Activated T-helper 1 cell treated with anti-CD3 and anti-CD28 coated beads, Interleukin-2, amount 50 U/mL, for 16 hours (primary cell): ENCODE measurements at places on chromosomes 3 and 15.
A peak's percentile ranks its signal among the peaks of the same experiment; 100 is the strongest.

DNA sequence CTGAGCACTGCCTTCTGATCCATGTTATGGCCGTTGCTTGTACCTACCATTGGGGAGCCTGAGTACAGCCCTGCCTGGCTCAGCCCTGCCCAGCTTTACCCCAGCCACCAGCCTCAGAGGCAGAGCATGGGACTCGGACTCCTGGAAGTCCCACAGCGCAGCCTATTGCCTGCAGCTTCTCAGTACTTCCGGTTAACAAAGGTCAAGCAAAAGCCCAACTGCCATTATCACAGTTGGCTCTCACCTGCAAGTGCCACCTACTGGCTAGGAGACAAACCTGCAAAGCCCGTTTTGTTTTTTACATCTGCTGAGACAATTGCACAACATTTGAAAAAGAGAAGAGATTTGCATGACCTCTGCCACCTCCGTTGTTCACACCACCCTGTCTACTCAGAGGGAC, 1081.7 kb downstream of the NAALADL2 start:
- DNase-seq, result no peak

DNA sequence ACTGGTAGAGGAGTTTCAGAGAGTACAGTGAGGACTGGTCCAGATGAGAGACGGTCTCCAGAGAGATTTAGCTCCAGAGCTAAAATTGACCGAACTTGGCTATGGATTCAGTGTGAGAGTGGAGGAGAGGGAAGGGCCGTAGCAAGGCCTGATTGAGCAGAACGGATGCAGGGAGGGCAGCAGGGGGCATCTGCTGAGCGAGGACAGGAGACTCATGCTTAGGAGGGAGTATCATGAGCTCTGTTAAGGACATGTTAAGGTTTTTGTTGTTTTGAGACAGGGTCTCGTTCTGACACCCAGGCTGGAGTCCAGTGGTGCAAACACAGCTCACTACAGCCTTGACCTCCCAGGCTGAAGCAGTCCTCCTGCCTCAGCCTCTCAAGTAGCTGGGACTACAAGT, 7.7 kb upstream of the LMAN1L start:
- DNase-seq, result no peak

- DNase-seq, result no peak
Observed at GRCh38 chr15:86193716-86194380, 114.2 kb downstream of the AGBL1 start.

DNA sequence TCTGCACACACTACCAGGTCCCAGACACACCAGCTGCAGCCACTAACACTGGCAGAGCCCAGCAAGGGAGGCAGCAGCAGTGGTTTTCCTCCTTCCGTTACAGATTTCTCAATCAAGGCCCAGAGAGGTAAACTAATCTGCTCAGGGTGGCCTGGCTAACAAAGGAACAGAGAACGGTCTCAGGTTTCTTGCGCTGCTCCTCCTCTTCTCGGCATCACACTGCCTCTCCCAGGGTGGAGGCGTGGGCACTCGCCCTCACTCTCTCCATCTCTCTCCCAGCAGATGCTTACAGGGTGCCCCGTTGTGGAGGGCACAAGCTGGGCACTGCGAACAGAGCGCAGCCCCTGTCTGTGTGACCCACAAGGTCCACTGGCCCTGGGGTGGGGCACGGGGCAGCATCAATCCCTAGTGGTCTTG, 228.7 kb downstream of the VPS13C start:
- no peak for DNase-seq

- DNase-seq, result no peak
Observed at GRCh38 chr15:82530006-82530405, 10.3 kb downstream of the RPS17 start.

DNA sequence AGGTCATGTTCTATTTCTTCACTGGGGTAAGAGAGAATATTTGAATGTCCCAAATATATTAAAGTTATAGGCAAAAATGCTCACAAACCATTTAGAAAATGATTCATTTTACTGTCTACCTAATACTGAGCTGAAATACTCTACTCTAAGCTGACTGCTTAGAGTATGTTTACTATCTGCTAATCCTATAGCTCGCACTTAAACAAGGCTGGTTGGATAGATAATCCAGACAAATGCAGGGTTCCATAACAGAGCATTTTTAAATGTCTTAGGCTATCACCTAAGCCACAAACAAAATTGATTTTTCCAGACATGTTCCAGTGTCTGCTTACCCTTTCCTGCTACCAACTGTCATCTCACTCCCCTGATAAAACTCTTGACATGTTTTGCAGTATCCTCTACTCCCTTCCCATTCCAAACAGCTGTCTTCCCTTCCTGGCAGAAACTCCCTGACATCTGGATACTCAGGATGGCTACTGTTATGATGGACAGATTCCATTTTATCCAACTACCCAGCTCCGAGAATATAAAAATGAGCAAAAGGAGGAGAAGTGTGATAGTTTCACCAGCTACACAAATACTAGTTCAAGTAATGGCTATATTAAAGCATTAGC, 1034.7 kb downstream of the FHIT start:
- DNase-seq, result no peak

GRCh38 chr15:64905119-64905831, 6.4 kb upstream of the ANKDD1A start:
- DNase-seq, result peak; percentile 66

DNA sequence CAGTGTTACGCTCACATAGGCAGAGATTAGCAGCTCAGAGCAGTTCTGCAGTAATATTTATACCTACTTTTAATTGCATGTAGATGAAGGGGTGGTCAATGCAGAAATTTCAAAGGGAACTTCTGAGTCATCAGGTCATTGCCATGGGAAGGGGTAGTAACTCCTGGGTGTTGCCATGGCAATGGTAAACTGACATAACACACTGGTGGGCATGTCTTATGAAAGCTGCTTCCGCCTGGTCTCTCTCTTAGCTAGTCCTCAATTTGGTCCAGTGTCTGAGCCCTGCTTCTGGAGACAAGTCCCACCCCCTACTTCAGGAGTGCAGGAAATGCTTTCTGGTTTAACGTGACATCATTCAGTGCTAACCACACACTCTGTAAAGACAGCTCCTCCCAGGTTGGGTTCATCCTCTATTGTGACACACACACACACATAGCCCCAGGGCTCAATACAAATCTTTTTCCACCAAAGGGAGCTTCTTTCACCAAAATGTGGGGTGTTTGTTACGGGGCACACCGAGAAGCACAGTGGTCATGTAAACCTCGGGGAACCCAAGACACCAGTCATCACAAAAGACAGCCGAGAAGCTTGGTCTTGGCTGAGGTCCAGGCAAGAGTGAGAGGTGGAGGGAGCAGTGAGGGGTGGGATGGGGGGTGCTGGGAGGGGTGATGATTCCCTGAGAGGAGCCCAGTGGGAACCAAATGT, 74.5 kb downstream of the TLE3 start:
- peak; percentile 12 for DNase-seq

DNA sequence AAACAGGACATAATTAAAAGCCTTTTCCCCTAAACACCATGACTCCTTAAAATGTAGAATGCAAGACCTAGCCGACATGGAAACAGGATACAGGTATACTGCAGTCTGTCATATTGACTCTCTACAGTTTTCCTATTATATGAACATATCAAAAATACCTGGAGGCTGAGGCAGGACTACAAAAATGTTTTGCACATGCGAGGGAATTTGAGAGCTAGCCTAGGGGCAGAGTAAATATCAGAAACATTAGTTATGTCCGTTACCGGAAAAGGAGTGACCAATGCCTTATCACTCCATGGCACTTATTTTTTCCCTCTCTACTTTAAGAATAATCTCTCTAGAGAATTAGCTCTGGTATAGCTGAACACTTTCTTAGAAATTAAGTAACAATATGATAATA, 732.3 kb downstream of the TUSC7 start:
- no peak for DNase-seq

DNA sequence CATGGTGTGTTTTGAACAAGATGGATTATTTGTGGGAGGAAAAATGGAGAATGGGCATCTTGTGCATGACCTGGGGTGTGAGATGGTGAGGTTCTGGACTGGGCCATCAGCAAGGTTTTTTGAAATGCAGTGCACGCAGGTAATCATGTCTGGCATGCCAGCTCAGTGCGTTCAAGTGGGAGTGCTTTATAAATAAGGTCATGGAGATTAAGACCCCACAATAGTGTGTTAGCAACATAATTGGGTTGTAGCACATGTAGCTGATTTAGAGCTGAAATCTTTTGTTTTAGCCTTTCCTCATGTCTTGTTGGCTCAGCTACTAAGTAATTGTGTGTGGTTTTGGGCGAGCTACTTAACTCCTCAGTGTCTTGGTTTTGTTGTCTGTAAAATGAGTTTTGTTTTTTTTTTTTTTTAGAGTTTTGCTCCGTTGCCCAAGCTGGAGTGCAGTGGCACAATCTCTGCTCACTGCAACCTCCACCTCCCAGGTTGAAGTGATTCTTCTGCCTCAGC, 3.9 kb upstream of the CACNA1D start:
- no peak for DNase-seq

DNA sequence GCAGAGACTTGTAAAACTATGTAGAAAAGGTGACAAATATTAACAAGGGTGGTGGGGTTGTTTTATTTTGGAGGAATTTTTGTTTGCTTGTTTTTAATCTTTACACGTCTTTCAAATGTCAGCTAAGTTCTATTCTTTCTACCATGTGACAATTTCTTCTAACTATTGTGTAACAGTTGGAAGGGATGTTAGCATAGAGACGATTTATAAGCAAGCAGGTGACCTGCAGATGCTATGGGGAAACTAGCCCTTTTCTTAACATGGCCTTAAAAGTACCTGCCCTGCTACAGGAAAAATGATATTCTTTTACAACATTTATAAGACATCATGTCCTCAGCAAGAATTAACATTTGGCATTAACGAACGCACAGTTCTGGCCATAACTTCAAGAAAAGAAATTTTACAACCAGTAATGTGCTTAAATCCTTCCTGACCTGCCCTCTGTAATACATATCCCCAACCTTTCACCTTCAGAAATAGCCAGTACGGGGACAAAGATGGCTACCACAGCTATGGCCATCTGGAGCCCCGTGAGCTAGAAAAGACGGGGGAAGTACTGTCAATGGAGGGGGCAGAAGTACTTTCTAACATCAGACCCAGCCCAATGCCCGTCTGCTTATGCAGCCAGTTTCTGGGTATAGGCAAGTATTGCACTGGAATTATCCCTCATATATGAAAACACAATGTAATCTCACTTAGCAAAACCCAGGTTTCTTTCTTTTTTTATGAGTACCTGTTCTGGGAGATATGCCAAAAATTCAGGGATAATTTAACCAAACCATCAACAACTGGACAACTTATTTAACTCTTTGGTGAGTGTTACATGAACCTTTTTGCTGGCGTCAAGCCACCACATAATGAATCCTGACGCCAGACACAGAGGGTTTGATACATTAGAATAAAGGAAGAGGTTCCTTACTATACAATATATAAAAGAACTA, 67.7 kb upstream of the NR2F2 start:
- no peak for DNase-seq

- no peak for DNase-seq
Observed at GRCh38 chr3:102215166-102215565, 219.6 kb upstream of the ZPLD1 start.
